ENCODE measurements at places on chromosomes 6 and 20. TPM values are rescaled to one million over a fixed set of nuclear protein-coding genes. Genes with fewer than 3 reads are reported as not detected.
A peak's percentile ranks its signal among the peaks of the same experiment; 100 is the strongest.

DNA sequence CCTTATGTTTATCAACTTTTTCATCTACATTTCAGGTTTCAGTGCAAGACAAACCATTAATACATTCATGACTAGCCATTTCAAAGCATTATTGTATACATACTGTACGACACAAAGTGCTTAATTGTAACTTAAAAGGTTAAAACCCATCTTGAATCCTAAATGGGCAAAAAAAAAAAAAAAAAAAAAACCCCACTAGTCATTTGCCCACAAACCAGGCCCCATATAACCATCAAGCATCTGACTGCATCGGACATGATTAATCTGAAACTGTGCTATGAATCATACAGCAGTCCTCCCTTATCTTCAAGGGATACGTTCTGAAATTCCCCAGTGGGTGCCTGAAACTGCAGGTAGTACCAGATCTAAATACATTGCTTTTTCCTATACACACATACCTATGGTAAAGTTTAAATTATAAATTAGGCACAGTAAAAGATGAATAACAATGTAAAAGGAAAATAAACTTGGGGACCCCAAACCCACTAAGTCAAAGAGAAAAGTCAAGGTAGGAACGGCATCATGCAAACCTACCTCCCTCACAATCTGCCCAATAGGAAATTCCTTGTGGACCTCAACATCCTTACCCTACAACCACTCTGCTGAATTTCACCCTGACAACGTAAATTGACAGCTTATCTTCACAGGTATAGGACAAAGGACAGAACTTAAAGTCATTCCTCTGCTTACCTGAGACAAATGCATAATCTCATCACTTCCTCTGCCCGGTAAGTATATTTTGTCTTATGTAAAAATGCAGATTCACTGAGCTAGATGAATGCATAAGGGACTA is 14.3 kb downstream of the B4GALT5 start:
- no peak for DNase-seq

The PAK5 gene
- not detected for total RNA-seq

The CFB gene
- total RNA-seq = 4.0 TPM

GRCh38 chr6:148249160-148249559 is 93.5 kb upstream of the SASH1 start:
- no peak for DNase-seq

The NOX3 gene
- not detected for total RNA-seq

DNA sequence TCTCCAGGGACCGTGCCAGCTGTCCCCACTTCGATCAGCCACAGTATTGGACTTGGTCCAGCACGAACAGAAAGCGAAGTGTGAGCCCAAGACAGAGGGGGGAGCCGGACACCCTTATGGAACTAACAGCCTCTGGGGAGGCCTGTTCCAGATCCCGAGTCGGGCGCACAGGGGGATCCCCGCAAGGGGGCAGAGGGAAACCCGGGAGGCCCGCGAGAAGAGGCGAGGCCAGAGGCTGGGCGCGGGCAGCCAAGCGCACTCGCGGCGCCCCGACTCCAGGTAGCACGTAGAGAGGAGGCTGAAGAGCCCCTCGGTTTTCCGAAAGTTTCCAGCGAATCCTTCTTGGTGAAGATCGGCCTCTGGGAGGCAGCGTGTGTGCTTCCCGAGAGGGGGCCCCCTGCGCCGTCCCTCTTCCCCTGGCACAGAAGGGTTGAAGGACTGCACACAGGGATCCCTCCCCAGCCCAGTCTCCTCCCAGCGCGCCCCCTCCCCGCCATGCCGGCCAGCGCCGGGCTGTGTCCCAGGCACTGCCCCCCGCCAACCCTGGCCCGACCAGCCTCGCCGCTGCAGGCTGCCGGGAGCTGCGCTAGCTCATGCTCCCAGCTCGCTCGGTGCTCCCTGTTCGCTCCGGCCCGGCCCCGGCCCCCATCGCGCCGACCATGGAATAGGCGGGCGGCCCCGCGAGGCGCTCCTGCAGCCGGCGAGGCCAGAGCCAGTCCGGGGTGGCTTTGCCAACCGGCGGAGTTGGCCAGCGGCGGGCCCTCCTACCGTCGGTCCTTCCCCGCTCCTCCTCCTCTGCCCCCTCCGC is 577 bp upstream of the SLC24A3 start:
- DNase-seq = no peak

GRCh38 chr6:85360794-85361642 is 88.9 kb upstream of the NT5E start:
- peak; percentile 59 for DNase-seq

DNA sequence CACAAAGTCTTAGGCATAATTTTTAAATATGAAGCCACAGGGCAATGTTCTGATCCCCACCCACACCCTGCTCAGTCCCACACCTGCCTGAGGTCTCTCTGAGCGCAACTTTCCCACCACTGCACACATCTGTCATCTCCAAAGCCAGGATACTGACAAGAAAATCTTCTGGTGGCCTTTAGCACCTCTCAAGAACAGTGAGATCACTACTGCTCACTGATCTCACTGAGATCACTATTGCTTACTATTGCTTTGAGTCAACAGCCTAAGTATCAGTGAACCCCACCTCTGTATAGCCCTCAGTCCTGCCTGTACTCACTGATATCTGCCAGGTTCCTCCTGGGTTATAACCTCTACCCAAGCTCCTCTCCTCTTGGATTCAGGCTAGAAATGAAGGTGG is 6.4 kb downstream of the TNFRSF21 start:
- DNase-seq = no peak

The GFOD1 gene
- total RNA-seq = 47.2 TPM

DNA sequence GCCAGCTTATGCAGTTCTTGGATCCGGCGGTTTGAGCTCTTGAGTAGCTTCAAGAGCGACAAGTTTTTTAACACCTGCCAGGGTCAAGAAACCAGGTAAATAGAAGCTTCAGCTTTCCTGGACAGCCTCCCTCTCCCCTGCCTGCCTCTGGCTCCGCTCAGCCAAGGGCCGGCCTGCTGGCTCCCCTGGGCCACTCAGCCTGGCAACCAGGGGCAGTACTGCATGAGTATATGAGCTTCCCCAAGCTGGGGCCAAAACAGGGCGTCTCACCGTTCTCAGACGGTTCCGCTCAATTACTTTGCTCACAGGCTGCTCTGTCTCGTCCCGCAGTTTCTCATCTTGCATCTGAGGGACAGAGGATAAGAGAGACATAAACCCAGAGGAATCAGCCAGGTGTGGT is 856 bp downstream of the TP53TG5 start:
- DNase-seq = no peak

DNA sequence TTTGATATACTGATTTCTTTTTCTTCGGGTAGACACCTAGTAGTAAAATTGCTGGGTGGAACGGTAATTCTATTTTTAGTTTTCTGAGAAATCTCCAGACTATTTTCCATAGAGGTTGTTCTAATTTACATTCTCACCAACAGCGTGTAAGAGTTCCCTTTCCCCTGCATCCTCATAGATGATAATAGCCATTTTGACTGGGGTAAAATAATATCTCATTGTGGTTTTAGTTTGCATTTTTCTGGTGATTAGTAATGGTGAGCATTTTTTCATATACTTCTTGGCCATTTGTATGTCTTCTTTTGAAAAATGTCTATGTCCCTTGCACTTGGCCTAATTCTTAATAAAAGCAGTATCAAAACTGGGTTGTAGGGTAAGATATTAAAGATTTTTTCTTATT is 148.9 kb upstream of the SIM1 start:
- no peak for DNase-seq

The KHDC1L gene
- total RNA-seq = not detected

GRCh38 chr20:25066386-25066785 is 8.4 kb upstream of the ACSS1 start:
- DNase-seq = no peak

- DNase-seq = no peak
Observed at GRCh38 chr6:11855743-11856142, 77.1 kb upstream of the ADTRP start.

The ZBTB12 gene
- total RNA-seq = 3.5 TPM

GRCh38 chr6:35489995-35490791 is 6.7 kb downstream of the TEAD3 start:
- no peak for DNase-seq

GRCh38 chr6:156390621-156391020 is 386.6 kb upstream of the ARID1B start:
- no peak for DNase-seq

GRCh38 chr6:33008944-33009861 is at the start of gene HLA-DOA:
TSS of gene HLA-DOA (minus strand) at chr6:33009591.
- DNase-seq = no peak

- DNase-seq = no peak
Observed at GRCh38 chr20:6311841-6312655, 189.2 kb upstream of the FERMT1 start.

GRCh38 chr6:129331450-129332138 is 378.4 kb downstream of the ARHGAP18 start:
- DNase-seq = peak; percentile 47

The PIM1 gene
- total RNA-seq = 3.6 TPM

The PHACTR1 gene
- 5.8 TPM for total RNA-seq
